ENCODE measurements at places on chromosomes 3 and 15.

GRCh38 chr15:69417581-69417980, 3.4 kb downstream of the KIF23 start:
- DNase-seq: no peak

- no peak for DNase-seq
These were observed 68.7 kb downstream of the SUMF1 start for GRCh38 chr3:4398120-4398940.

DNA sequence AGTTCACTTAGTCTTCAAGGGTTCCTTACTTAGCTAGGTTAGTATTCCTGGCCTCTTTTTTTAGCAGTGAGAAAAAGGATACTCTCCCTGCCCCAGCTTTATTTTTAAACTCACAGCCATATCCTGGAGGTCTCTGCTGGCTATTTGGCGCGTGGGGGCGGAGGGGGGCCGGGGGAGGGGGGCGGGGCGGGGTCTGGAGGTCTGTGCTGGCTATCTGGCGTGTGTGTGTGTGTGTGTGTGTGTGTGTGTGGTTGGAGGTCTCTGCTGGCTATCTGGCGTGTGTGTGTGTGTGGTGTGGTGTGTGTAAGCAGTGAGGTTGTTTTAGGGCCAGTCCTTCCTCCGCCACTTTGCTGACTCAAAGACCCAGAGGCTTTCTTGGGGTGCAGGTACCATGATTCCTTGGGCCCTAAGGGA, 579 bp upstream of the PLAAT1 start:
- no peak for DNase-seq

- no peak for DNase-seq
These were observed 167.2 kb upstream of the SLC2A2 start for GRCh38 chr3:171193693-171194092.

DNA sequence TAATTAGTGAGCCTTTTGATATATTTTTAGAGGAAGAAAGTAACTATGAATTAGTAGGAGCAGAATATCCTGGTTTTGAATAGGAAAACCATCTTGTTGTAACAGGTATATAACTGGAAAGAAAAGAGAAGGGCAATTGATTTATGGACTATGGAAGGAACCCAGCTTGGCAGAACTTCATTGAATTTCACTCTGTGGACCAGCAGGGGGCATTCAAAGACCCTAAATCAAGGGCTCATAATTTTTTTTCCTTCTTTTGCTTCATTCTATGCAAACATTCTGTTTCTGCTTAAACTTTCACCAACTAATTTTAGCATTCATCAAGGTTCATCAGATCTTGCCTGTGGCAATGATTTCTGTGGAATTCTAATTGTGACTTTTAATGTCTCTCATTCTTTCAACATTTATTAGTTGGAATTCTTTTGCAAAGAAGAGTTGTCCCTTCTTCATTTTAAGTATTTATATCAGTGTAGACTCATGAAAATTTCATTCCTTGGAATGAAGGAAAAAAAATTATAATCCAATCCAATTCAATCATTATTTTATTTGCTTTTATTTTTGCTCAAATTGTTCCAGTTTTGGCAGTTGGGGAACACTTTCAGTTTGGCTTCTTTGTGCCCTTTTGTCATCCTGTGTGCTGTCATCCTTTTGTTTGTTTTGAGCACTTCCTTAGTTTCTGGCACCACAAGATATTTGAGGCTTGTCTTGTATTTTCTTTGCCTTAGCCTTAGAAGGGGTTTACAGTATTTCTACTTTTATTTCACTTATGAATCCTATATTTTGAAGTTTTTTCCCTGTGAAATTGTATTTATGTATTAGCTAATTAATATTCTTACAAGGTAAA, 30.4 kb downstream of the NXPE3 start:
- no peak for DNase-seq

- DNase-seq: no peak
These were observed 11.3 kb downstream of the TBC1D2B start for GRCh38 chr15:78065973-78066946.

GRCh38 chr3:64244011-64244942, 19.0 kb upstream of the PRICKLE2 start:
- DNase-seq: no peak

DNA sequence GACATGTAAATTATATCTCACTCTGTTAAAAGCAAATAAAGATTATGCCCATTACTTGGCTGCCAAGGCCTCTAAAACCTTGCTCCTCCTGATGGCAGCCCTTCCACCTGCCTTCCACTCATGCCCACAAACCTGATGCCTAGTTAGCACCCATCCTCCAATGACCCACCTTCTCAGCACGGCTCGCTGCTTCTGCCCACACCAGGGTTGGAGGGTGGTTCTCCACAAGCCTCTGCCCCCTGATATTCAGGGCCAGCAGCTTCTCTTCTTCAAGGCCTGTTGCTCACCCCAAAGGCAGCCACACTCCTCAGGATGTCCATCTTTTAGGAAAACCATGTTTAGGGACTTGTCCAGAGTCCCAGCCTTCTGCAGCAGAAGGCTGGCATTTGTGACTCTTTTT, 263.4 kb upstream of the TLE3 start:
- no peak for DNase-seq

DNA sequence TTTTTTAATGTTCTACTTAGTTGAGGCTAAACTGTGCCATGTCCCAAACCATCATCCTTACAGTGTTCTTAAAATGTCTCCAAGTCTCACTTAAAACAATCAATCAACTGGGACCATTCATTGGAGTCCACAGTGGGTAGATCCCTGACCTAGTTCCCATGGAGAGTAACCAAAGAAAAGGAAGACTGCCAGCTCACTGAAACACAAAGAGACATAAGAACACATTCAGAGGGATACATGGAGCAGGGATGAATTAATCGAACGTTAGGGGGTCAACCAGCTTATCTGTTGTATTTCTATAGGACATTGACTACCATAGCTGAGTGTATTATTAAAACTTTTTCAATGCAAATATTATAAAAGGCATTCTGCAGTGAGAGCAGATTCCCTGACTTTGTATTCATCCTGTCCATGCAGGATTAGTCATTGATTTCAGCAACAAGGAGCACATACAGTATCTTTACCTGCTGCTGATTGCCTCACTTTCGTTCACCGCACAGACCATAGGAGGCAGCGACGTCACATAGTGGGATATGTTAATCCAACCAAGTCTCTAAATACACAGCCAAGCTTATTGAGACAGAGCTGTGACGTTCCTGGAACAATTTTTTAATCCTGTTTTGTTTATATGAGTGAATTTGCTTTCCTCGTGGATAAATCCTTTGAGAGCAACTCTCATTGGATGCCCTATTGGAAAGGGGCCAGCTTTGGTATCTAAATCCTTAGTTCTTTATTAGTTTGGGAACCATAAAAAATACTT, 364.9 kb upstream of the RBMS3 start:
- DNase-seq: no peak

DNA sequence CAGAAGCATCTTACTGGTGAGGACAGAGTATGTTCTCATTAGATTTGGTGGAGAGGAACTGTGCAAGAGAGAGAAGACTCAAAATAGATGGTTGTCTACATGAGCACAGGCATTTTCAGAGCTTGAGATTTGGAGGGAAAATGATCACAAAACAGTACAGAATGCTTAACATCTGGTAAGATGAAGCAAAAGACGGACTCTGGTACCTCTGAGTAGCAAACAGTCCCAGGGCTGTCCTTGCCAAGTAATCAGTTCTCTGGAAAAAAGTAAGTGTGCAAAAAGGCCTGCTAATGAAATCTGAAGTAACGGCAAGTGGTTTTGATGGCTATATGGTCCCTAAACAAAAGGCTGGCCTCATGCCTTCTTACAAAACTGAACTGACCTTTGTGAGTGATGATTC, 414.2 kb downstream of the CNTN4 start:
- DNase-seq: no peak

DNA sequence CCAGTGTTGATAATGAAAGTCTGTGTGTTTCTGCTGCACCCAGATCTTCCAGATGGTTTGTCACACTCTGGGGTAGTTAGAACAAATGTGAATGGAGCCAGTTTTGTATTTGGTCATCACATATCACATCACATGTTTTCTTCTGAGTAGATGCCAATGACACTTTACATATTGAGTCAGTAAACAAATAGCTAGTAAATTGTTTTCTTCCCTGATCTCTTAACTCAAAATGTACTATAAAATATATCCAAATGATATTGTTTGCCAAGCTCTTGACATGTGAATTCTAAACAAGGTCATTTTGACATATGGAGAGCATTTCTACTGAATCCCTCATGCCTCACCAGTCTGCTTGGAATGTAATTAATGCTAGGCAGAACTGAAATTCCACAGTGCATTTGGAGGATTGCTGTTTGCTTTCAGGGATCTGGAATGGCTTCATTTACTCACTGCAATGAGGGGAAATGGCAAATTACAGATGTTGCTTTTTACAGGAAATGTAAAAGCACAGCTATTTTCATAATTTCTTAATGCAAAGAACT, 45.0 kb downstream of the PDHB start:
- no peak for DNase-seq

- no peak for DNase-seq
These were observed 128.4 kb upstream of the NR2E3 start for GRCh38 chr15:71682001-71682400.

DNA sequence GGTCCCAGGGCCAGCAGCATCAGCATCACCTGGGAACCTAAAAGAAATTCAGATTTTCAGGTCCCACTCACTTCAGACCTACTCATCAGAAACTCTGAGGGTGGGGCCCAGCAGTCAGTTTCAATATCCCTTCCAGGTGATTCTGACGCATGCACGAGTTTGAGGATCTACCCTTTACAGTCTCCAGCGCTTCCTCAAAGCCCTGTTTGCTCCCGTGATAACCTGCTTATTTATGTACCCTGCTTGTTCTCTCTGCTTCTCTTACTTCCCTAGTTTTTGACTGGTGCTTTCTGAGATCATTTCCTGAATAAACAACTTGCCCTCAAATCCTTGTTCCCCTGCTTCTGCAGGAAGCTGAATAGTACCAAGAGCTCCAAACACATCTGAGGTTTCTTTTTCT, 245.3 kb downstream of the ZNF621 start:
- DNase-seq: no peak

DNA sequence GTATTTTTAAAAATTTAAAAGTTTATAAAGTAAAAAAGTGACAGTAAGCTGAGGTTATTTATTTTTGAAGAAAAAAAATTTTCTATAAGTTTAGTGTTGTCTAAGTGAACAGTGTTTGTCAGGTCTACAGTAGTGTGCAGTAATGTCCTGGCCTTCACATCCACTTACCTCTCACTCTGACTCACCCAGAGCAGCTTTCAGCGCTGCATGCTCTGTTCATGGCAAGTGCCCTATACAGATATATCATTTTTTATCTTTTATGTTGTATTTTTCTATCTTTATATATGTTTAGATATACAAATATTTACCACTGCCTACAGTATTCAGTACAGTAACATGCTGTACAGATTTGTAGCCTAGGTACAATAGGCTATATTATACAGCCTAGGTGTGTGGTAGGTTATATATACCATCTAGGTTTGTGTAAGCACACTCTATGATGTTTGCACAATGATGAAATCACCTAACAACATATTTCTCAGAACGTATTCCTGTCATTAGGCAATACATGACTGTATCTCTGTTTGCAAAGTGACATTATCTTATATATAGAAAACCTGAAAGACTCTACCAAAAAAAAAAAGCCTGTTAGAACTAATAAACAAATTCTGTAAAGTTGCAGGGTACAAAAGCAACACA, 75.9 kb upstream of the TMC3 start:
- DNase-seq: no peak

- DNase-seq: no peak
These were observed 45.9 kb downstream of the CHDH start for GRCh38 chr3:53800041-53800906.

Data from T-helper 22 cell (primary cell).